NCI-H187 (cell line): ENCODE measurements at places on chromosomes 4 and X.

GRCh38 chrX:150572206-150572605 is 3.8 kb downstream of the MTM1 start:
- no peak for DNase-seq

GRCh38 chrX:20515841-20516461 is 249.2 kb upstream of the RPS6KA3 start:
- no peak for DNase-seq

- DNase-seq = no peak
Measured at GRCh38 chrX:50635817-50636365, 165.3 kb upstream of the DGKK start.

- DNase-seq = no peak
Measured at GRCh38 chr4:8167291-8167690, 8.7 kb upstream of the ABLIM2 start.

DNA sequence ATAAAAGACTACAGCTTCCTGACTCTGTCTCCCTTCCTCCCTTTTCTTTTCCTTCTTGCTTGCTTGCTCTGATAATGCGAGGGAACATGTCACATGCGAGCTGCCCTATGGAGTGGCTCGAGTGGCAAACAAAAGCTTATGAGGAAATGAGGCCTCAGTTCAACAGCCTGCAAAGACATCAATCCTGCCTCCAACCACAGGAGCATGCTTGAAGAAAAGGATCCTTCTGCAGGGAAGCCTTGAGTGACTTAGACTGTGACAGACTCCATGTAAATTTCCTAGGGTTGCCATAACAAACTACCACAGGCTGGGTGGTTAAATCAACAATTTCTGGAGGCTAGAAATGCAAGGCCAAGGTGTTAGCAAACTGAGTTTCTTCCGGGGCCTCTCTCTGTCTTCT is 152.5 kb downstream of the NR3C2 start:
- no peak for DNase-seq

GRCh38 chr4:74055096-74055495 is 16.6 kb upstream of the CXCL3 start:
- DNase-seq = no peak

- DNase-seq = no peak
Measured at GRCh38 chr4:76892001-76892400, 5.9 kb downstream of the SOWAHB start.

DNA sequence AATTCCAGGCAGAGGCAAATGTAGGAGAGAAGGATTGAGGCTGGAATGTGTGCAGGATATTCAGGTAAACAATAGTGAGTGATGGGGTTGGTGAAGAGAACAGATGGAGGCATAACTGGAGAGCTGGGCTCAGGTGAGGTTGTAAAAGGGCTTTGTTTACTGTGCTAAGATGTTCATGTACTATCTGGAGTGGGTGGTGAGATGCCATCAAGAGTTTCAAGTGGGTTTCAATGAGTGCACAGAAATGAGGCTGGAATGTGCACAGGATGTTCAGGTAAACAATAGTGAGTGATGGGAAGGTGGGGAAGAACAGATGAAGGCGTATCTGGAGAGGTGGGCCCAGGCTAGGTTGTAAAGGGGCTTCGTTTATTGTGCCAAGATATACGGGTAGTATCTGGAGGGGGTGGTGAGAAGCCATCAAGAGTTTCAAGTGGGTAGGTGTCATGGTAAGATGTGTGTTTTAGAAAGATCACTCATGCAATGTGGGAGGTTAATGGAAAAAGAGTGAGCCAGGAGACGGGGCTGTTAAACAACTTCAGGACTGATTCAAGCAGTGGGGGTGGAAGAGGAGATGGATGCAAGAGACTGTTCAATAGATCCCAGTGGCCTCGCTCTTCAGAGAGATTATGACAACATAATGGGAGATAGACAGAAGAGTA is 25.4 kb upstream of the NMU start:
- peak; percentile 96 for DNase-seq

GRCh38 chr4:45410701-45411210 is 684.4 kb upstream of the GNPDA2 start:
- no peak for DNase-seq

GRCh38 chr4:98601708-98602107 is 56.7 kb downstream of the TSPAN5 start:
- no peak for DNase-seq

- no peak for DNase-seq
Measured at GRCh38 chr4:155952501-155952901, 1.2 kb downstream of the CTSO start.

DNA sequence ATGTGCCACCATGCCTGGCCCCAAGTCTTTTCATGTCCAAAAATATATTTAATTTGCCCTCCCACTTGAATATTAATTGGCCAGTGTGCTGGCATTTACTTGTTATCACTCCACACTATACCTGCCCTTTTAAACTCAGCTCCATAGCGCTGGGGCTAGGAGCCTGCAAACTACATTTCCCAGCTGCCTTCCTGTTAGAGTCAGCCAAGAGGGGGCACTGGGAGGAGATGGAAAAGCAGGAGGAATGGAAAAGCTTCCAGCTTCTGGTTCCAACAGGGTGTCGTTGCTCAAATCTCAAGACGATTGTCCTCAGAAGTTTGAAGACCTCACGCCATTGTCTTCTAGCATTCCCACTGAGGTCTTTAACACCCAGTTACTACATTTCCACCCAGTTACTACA is 315.5 kb downstream of the BCOR start:
- no peak for DNase-seq

DNA sequence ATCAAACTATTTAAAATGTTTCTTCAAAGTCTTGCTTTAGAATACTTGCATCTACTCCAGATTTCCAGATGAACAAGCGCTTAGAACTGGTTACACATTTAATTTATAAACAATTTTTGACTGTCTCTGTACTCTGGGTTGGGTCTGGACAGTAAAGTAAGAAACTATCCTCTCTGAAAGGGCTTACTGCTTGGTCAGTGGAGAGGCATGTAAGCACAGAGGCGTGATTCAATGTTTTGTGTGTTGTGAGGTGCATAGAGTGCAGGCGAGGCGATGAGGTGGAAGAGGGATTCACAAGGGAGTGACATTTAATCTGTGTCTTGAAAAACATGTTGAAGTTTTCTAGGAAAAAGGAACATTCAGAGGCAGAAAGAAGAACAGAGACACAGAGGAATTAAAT is 231.4 kb downstream of the VEGFC start:
- DNase-seq = no peak

GRCh38 chr4:137519406-137519805 is 12.9 kb downstream of the PCDH18 start:
- no peak for DNase-seq

DNA sequence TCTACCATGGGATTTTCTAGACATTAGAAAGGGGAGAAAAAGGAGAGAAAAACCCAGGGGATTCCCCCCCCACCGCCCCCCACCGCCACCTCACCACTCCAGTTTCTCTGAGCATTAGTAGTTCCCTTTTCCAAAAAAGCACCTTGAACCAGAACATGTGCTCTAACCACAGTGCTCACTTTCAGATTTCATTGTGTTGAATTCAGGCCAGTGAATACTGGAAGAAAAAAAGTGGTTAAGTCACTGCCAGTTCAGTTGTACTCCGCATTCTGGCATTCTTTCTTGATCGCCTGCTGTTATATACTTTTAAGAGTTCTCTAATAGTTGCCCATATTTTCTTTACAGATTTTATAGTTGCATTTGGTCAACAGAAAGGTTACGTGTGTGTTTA is 40.9 kb downstream of the JADE3 start:
- DNase-seq = no peak
